ENCODE measurements at places on chromosomes 7 and 10.

DNA sequence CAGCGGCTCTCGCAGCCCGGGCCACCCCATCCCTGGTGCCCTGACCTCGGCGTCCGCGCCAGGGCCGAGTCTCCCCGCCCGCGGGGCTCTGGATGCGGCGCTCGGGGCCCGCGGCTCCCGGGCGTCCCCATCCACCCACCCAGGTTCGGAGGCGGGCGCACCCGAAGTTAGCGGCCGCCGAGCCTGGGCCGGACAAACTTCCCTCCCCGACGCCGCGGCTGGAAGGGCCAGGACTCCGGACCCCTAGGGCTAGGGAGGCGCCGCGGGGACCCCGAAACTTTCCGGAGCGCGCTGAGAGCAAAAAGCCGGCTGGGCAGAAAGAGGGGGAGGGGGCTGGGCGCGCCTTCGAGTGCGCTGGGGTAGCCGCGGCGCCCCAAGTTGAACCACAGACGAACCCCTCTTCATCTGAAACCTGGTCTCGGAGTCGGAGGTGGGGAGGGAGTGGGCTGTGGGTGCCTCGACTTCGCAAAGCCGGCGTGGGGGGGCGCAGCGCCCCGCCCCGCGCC lies 3.7 kb upstream of the ELFN1 start:
- no peak for DNase-seq

GRCh38 chr7:137454767-137455166 lies 111.2 kb upstream of the PTN start:
- DNase-seq = no peak

DNA sequence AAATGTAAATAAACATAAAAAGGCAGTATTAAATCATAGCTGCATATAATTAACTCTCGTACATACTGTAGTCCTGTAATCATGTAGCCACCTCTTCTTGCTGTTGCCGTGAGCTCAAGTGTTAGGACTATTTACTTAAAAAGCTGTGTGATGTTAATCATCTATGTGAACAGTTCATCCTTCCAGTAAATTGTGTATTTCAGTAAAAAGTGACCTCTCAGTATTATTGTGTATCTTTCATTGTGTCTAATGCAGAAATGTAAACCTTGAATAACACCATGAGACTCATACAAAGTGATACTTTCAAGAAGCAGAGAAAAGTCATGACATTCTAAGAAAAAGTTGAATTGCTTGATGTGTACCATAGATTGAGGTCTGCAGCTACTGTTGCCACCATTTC lies 38.0 kb downstream of the ADD3 start:
- no peak for DNase-seq

- DNase-seq = no peak
Observed at GRCh38 chr10:77350711-77351119, 286.9 kb downstream of the KCNMA1 start.

GRCh38 chr7:120307991-120308545 lies 35.1 kb downstream of the KCND2 start:
- DNase-seq = no peak

- DNase-seq = no peak
Observed at GRCh38 chr10:106557053-106557452, 607.5 kb downstream of the SORCS1 start.

GRCh38 chr7:92615861-92616260 lies 25.7 kb upstream of the FAM133B start:
- DNase-seq = peak; percentile 8

DNA sequence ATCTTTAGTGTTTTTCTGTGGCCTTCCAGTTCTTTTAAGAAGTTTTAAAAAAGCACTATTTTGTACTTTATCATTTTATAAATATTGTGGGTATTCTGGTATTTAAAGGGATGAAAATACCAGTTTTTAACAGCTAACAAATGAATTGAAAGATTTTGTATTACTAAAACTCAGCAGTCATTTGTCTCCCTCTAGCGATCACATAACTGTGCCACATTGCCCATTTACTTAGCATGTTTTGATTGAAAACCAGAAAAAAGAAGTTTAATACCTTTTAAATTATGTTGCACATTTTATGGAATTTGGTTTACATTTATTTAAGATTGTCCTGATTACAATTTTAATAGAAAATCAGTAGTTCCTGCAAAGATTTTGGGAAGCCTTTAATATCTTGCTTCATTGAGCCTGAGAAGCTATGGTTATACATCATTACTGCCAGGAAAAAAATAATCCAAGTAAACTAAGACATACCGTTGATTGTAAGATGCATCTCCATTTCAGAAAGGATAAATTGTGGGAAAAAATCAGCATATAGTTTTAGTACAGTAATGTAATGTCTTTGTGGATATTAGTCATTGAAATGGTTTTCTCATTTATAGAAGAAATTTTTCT lies 34.9 kb downstream of the TAX1BP1 start:
- DNase-seq = no peak

- no peak for DNase-seq
Observed at GRCh38 chr10:62133618-62134017, 135.0 kb downstream of the RTKN2 start.

All from NCI-H524 treated with DMSO at 0.1 percent for 48 hours (cell line).